ENCODE measurements at places on chromosomes 11 and 22. TPM values are rescaled to one million over a fixed set of nuclear protein-coding genes. Genes with fewer than 3 reads are reported as not detected.

SLC22A25 gene
- total RNA-seq, result not detected

ADM2 gene
- total RNA-seq, result 4.7 TPM

ZNF280B gene
- 2.7 TPM for total RNA-seq

GLYAT gene
- total RNA-seq, result not detected

CNTN5 gene
- not detected for total RNA-seq

GNG3 gene
- total RNA-seq, result not detected

CALCA gene
- total RNA-seq, result not detected

C11orf86 gene
- not detected for total RNA-seq

OR52I2 gene
- not detected for total RNA-seq

BSCL2 gene
- total RNA-seq, result 29.6 TPM

SHISAL1 gene
- total RNA-seq, result not detected

NUCB2 gene
- 100.0 TPM for total RNA-seq

SMIM35 gene
- total RNA-seq, result 3.2 TPM

DNA sequence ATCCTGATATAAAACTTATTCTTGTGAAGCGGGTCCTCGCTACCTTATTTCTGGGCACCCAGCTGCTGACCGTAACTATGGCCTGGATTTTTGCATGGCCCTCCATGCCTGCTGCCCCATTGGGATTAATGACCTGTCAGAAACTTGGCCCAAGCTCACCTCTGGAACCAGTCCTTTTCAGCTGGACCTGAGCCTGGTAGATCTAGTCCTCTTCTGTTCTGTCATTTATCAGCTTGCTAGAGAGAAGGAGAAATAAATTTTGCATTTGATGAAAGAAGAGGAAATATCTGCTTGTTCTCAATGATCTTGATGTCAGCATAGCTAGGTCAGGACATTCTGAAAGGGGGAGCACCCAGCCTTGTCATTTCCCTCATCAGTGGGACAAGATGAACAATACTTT is 387.8 kb upstream of the LARGE1 start:
- DNase-seq, result no peak

GRCh38 chr11:10109806-10110205 is 184.2 kb downstream of the SBF2 start:
- no peak for DNase-seq

GRCh38 chr11:119729581-119729927 is 554 bp upstream of the NECTIN1 start:
- DNase-seq, result no peak

DNA sequence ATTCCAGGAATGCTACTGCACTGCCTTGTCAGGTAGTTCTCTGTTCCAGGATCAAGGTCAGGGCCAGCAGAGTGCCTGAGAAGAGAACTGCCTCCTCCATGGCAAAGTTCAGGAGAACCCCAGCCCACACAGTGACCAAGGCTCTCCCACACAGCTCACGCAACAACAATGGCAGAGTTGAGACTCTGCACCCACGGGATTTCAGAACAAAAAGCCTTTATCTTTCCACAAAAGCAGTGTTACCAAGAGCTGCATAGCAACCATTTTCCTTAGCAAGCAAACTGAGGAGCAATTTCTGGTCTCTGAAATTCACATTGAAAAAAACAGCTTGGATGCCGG is 11.1 kb downstream of the PLAAT3 start:
- peak; percentile 14 for DNase-seq

DNA sequence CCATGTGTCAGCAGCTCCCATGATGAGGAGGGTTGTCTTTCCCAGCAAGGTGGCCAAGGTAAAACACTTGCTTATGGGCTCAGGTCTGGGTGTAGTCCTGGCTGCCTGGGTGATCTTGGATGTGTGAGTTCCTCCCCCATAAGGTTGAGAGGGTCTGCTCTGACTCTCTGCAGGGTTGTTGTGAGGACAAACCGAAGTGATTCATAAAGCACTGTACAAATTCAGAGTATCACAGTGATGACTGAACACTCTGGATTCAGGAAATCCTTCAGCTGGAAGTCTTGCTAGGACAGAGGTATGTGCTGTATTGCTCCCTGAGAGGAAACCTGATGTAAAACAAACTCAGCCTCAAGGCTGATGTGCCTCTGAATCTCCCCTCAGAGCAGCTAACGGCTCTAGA is 220.9 kb upstream of the PITPNB start:
- DNase-seq, result no peak

DNA sequence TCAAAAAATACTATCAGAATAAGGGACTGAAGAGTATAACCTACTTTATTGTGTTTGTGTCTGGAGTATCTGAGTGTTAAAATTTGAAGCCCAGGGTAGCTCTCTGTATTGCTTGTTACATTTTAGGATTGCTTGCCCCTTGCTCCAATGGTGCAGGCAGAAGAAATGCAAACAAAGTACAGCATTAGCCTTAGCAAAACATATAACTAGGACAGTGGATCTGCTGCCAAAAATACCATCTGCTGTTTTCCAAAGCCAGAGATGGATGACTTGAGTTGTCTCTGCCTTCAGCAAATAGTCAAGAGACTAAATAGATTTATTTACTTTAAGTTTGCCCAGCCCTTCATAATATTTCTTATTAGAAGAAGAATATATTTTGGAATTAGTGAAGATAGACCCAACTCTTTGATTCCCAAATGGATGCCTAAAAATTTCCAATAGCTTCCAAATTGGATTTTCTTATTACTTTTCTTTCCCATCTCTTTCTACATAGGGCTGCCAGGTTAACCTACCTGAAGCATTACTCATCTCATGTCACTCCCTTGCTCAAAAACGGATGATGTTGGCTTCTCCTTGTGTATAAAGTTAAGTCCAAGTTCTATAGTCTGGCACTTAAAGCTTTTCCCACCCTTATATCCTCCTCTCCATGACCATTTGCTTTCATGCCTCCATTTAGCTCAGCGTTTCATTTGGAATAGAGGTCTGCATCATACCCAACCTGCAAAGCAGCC is 66.3 kb downstream of the LDLRAD3 start:
- no peak for DNase-seq

- DNase-seq, result no peak
Measured at GRCh38 chr11:114416441-114416961, 16.0 kb downstream of the RBM7 start.

- no peak for DNase-seq
Measured at GRCh38 chr11:118074785-118075184, 2.1 kb upstream of the TMPRSS4 start.

DNA sequence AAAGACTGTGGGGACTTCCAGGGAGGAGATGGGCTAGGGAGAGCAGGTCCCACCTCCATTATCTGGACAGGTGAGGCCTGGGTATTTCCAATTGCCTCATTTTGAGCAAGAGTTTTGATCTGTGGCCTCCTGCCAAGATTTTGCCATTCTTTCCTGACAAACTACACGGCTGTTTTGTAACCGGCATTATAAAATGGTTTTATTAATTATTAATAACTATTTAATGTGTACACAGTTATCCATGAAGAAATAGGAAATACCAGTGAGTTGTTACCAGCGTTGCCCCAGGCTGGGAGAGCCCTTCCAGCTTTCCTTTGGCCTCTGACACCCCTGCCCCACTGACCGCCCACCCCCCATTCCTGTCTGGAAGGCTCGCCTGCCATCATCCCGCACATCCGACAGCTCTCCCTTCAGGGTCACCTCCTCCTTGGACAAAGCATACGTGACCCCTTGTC is 14.9 kb upstream of the SEC14L3 start:
- no peak for DNase-seq

- no peak for DNase-seq
Measured at GRCh38 chr22:27573280-27574001, 228.1 kb downstream of the MN1 start.

GRCh38 chr11:16792426-16792825 is 54.0 kb downstream of the C11orf58 start:
- no peak for DNase-seq

DNA sequence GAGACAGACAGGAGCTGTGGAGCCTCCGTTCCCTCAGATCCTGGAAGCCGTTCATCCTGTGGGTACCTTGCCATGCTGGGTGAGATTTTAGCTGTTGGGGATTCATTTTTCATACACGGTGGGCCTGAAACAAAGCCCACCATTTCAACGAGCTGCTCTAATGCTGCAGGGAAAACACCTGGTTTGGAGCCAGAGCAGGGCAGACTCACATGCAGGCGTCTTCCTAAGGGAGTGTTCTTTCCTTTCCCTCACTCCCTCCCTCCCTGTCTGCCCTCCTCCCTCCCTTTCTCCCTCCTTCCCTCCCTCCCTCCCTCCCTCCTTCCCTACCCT is 52.5 kb downstream of the CD6 start:
- no peak for DNase-seq

DNA sequence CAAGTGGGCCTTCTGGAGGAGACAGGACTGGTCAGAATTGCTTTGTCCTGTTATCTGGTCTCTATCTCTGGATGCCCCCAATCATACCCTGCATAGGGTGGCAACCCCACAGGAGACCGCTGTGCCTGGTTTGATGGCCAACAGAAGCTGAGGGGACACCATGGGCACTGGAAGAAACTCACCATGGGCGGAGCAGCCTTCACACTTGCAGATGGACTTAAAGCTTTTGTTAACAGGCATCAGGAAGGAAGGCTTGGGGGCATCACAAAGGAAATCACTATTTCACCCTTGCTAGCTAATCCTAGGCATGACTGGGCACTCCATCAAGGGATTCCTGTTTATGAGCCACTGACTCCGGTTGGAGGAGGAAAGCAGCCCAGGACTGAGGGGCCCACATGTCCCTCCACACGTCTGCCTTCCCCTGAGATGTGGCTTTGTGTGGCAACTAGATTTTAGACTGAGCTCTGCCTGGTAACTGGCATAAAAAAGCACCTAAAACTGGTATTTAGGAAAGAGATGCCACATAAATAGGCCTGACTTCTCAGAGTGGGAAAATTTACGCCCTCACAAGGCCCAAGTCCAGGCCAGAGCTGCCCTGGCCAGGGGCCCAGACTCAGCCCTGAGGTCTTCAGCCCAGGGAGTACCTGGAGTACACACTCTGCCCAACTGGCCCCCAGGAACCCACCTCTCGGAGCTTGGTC is 57.0 kb upstream of the LYVE1 start:
- peak; percentile 36 for DNase-seq

- no peak for DNase-seq
Measured at GRCh38 chr22:23458663-23459541, 121.2 kb downstream of the IGLL1 start.

DNA sequence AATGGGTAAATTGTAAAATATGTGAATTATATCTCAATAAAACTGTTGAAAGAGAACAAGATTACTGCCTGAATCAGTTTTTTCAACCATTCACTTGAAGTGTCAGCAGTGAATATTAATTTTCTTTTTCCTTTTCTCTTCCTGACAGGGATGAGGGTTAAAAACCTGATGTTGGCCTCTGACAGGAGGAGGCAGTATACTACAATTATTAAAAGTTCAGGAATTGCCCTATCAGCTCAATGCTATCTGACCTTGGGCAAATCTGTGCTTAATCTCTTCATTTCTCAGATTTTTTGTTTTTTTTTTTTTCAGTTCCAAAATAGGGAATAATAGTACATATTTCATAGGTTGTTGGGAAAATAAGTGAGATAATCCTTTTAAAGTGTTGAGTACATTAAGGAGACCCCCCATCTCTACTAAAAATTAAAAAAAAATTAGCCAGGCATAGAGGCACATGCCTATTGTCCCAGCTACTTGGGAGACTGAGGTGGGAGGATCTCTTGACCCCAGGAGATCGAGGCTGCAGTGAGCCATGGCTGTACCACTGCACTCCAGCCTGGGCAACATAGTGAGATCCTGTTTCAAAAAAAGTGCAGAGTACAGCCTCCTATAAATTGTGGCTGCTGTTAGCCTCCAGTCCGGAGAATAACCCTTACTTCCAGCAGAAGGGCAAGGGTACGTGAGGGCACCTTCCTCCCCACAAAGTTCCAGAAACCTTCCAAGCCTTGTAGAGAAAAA is 48.8 kb downstream of the TRIM44 start:
- DNase-seq, result no peak

DNA sequence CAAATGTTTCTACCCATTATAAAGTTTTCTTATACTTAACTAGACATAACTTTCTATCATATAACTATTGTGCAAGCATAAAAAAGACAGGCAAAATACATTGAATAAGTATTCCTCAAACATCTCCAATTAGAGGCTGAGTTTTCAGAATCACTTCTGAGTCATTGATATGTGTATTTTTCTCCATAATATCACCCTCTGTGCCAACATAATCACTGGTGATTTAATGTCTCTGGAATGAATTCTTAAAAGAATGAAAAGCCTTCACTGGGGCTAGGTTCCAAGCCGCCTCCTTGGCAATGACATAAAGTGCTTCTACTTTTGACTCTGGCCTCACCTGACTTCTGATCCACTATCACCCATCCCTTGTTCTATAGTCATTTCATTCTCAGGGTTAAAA is 197.0 kb upstream of the E2F8 start:
- DNase-seq, result no peak

- DNase-seq, result no peak
Measured at GRCh38 chr11:2380807-2381350, 3.8 kb downstream of the CD81 start.

DNA sequence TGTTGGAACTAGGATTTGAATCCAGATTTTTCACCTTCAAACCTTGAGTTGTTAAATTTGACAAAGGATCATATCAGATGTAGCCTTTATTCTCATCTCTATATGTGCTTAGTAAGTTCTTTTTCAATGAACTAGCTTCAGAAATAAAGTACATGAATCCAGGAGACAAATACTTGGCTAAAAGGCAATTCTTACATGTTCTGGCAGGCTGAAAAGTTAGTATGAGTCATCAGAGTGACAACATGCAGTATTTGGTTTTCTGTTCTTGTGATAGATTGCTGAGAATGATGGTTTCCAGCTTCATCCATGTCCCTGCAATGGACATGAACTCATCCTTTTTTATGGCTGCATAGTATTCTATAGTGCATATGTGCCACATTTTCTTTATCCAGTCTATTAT is 40.4 kb downstream of the BBOX1 start:
- DNase-seq, result no peak

- peak; percentile 65 for DNase-seq
Measured at GRCh38 chr11:61027141-61027840, 55.8 kb downstream of the CD6 start.

GRCh38 chr22:24233235-24233634 is 11.6 kb downstream of the GGT5 start:
- DNase-seq, result no peak

GRCh38 chr22:32752326-32752725 is 49.2 kb upstream of the TIMP3 start:
- DNase-seq, result no peak

DNA sequence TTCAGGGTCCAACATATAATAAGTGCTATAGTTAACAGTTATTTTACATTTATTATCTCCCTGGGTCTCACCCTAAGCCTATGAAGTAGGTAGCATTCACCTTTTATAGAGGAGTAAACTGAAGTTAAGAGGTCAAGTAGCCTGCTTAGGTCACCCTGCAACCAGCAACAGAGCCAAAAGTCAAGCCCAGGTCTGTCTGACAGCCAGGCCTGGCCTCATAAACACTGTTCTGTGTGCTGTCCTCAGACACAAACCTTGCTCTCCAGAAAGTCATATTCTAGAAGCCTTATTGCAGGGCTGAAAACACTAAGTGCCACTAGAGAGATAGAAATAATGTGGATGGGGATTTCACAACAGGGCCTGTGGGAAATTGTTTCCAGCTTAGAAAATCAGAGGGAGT is 59.3 kb downstream of the BDNF start:
- no peak for DNase-seq
